SW 1271 (cell line): ENCODE measurements at places on chromosomes 5 and 9.

DNA sequence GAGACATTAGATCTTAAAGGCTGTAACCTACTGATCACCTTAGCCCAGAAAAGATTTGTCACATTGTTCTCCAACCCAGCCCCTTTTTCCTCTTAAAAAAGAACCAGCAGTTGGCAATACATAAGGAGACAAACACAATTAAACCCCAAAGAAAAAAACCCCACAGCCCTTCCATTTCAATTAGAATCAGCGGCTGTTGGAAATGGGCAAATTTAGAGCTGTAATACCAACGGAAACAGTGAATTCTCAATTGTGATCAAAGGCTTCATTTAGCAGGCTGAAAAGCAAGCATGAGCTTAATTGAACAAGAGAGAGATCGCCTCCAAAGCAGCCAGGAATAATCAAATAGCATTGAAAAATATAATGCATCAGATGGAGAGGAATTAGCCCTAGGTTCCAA lies 153.6 kb downstream of the FAM114A2 start:
- DNase-seq = no peak

- DNase-seq = no peak
Measured at GRCh38 chr9:72540348-72540873, 19.0 kb downstream of the TMC1 start.

DNA sequence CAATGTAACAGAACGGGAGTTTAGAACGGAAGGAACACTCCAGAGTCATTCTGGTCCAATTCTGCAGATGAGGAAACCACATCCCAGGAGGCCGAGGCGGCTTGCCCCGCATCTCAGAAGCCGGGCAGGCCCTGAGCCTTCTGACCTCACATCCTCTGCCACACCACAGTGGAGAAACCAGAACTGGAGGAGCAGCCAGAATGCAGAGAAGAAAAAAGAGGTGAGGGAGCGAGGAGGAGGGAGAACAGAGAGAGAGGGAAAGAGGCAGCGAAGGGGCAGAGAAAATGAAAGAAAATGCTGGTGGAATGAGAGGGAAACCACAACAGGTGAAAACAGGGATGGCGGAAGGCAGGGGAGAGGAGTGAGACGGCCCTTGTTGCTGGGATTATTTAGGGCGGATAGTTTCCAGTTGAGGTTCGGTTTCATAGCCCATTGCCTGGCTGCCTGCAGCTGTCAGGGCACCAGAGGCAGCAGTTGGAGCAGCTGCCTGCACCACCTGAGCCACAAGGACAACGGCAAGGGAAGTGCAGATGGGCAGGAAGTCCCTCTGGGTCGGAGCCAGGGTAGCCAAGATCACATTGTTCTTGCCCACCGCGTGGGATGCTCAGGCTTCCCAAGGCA lies at the start of gene HMHB1:
TSS of gene HMHB1 (plus strand) at position 77 of the 621 bp plus-strand sequence.
- DNase-seq = no peak

- DNase-seq = no peak
Measured at GRCh38 chr5:76801803-76802195, 17.0 kb upstream of the F2RL1 start.

- DNase-seq = no peak
Measured at GRCh38 chr9:135590486-135591079, 29.0 kb downstream of the PAEP start.

- no peak for DNase-seq
Measured at GRCh38 chr9:97220894-97221477, 86.5 kb upstream of the CCDC180 start.

- DNase-seq = no peak
Measured at GRCh38 chr5:112794410-112794809, 56.7 kb downstream of the APC start.

GRCh38 chr5:124583469-124584350 lies 162.7 kb downstream of the ZNF608 start:
- no peak for DNase-seq

- DNase-seq = no peak
Measured at GRCh38 chr5:133853646-133854365, 114.6 kb downstream of the C5orf15 start.

DNA sequence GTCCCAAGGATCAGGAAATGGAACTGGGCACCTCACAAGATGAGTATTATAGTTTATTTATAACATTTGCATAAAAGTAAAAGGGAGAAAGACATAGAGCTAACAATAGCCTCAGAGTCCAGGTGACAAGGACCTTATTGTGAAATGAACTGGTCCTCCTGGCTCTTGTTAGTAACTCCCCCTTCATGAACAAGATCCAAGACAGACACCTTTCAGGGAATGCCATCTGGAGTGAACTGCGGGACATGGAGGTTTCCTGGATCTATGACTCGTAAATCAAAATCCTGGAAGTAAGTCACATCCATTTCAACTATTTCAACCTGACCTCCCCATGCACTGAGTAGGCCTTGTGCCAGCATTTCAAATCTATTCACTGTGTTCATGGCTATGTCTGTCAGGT lies 129.5 kb upstream of the GAS1 start:
- DNase-seq = no peak

DNA sequence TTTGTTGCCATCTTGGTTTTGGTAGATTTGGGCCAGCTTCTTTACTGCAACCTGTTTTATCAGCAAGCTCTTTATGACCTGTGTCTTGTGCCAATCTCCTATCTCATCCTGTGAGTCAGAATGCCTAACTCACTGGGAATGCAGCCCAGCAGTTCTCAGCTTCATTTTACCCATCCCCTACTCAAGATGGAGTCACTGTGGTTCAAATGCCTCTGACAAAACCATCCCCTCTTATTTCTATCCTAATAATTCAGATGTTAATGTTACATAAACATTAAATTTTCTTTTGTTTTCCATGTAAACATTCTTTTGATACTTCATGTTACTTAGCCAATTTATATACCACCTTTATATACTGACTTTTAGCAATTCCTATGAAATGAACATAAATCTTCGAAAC lies 746.3 kb downstream of the CDH18 start:
- peak; percentile 23 for DNase-seq

DNA sequence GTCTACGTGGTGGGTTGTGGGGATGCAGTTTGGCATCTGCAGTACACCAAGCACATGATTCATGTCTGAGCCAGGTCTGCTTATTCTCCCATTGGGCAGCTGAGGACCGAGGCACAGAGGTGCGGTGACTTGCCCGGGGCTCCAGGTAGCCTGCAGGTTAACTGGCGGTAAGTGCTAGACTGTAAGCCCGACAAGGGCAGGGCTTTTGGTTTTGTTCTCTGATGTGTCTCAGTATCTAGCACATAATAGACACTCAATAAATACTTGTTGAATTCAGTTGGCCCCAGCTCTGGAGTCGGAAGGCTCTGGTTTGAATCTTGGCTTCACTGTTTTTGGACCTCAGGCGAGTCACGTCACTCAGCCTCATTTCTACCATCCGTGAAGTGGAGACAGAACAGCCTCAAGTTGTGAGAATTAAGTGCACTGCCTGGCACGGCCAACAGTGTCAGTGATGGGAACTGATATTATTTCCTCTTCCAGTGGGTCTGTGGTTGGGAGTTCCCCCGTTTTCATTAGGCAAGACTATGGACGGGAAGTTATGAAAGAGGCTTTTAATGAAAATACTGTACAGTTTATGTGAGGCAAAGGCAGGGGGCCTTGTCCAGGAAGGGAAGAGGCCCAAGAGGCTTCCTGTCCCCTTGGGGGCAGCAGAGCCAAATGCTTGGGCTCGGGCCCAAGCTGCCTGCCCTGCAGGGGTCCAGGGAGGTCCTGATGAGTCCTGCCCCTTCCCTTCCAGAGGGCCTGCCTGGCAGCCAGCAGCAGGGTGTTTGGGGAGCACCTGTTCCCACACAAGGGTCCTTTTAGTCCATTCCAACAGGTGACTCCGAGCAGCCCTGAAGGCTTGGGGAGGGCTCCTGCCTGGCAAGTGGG lies 3.3 kb downstream of the PRELID1 start:
- no peak for DNase-seq

DNA sequence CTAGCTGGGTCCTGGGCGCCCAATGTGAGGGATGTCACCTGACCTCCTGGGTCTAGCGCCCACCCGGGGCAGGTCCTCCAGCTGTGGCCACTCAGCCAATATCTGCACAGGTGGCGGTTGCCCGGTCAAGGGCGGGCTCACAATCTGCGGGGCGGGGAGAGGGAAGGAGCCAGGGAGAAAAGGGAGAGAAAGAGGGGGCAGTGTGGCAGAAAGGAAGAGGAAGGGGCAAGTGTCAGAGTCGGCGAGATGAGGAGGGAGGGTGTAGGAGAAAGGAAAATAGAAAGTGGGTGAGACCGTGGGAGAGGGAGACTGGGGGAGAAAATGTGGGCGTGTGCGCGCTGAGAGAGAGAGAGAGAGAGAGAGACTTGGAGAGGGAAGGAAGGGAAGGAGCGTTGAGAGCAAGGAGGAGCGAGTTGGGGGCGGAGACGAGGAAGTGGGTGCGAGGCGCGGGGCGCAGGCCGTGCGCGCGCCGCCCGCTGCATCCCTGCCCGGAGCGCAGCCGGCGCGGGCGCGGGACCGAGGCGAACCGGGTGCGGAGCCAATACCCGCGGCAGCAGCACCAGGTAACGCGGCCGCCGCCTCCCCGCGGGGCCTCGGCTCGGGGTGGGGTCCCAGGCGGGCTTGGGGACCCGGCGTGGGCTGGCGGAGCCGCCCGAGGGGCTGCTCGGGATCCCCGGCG lies at the start of gene HRH2:
TSS of gene HRH2 (plus strand) at position 479 of the 679 bp plus-strand sequence. CDS start 25,163 bp downstream, outside the sequence.
- DNase-seq = no peak

- DNase-seq = no peak
Measured at GRCh38 chr5:135724617-135725016, 109.8 kb upstream of the SLC25A48 start.

DNA sequence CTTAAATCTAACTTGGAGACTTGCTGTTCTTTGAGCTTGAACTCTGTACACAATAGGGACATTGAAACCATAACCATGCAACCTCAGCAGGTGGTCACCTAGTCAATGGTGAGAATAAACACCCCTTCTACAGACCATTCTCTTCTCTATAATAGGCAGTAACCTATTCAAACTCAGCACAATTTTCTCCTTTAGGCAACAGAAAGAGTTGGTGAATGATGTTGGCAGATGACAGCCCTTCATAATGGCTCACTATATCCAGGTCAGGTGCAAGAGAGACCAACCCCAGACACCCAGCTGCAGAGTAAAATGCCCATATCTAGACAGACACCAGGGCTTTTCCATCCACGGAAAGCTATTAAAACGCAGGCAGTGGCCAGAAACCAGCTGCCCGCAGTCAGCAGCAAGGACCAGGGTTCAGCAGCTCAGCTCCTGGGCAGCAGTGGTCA lies 106.7 kb downstream of the SERINC5 start:
- DNase-seq = no peak
